Ascending aorta (tissue), 2 donors: ENCODE measurements at places on chromosomes 7 and 10.

DNA sequence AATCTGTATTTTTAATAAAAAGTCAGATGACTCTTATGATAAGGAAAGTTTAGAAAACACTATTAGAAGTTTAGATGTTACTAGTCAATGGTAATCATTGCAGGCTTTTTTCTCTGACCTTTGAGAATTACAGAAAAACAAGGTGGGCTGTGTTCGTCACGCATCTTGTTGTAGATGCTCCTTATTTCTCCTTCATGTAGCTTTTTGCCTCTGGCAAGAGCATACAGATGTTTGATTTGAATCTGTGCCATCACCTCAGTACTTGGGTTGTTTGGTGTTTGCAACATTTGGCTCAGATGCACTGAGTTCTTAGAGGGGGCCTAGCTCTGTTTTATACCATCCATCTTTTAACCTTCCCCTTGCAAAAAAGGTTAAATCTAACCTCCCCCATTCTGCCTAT is 11.5 kb downstream of the TAS2R16 start:
- no peak for DNase-seq

DNA sequence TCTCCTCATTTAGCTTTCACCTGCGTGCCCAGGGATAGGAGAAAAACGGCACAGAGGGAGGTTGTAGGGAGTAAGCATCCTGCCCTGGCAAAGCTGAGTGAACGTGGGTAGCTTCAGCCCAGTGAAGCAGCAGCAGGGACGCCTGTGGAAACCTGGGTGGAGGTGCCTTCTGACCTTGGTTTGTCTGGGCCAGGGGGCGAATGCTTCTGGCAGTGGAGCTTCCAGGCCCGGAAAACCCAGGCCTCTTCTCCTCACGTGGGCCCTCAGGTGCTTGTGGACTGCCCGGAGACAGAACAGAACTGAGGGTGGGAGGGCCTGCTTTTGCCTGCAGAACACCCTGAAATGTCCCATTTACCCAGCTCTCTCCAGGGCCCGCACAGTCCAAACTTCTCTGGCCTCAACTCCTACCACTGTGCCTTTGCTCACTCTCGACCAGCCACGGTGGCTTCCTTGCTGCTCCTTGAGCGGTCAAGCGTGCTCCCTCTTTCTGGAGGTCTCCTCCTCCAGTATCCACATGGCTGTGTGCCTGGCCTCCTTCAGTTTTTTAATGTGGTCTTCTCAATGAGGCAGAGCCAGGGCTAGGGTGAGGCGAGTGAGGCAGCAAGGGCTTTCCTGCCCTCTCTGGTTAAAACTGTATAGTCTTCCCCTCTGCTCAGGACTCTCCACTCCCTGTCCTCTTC is 62.4 kb downstream of the TMEM209 start:
- no peak for DNase-seq

GRCh38 chr10:794382-794956 is 105.0 kb upstream of the DIP2C start:
- DNase-seq: peak; percentile 28

- no peak for DNase-seq
Observed at GRCh38 chr7:117946151-117946633, 73.0 kb upstream of the CTTNBP2 start.

- DNase-seq: peak; percentile 34
Observed at GRCh38 chr10:86313621-86314041, 53.0 kb downstream of the GRID1 start.

DNA sequence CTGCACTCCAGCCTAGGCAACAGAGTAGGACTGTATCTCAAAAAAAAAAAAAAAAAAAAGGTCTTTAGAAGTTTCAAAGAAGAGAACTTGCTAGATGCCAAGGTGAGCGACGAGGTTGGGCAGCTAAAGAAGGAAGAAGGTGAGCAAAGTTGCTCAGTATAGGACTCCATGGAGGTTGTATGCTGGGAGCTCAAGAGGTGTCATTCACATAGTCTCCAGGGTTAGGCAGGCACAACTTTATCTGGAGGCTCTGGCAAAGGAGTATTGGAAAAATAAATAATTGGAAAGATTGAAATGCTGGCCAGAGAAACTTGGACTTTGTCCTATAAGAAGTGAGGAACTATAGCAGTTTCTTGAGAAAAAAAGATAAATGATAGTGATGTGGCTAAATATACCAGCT is 74.5 kb downstream of the NRF1 start:
- no peak for DNase-seq

DNA sequence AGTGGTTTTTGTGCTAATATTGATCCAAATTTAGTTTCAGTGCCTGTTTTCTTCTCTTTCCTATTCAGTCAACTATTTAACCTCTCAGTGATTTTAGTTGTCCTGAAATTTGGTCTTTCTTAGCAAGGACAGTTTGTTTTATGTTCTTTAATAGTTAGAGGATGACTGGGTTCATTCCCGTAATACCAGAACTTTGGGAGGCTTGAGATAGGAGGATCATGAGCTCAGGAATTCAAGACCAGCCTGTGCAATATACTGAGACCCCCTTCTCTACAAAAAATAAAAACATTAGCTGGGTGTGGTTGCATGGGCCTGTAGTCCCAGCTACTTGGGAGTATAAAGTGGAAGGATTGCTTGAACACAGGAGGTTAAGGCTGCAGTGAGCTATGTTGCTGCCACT is 148.3 kb downstream of the EXOC4 start:
- DNase-seq: no peak

GRCh38 chr7:2729893-2730716 is 42.1 kb downstream of the AMZ1 start:
- DNase-seq: no peak

- no peak for DNase-seq
Observed at GRCh38 chr10:85624511-85624910, 742.1 kb downstream of the GRID1 start.

- no peak for DNase-seq
Observed at GRCh38 chr10:121076776-121077715, 225.9 kb downstream of the WDR11 start.

DNA sequence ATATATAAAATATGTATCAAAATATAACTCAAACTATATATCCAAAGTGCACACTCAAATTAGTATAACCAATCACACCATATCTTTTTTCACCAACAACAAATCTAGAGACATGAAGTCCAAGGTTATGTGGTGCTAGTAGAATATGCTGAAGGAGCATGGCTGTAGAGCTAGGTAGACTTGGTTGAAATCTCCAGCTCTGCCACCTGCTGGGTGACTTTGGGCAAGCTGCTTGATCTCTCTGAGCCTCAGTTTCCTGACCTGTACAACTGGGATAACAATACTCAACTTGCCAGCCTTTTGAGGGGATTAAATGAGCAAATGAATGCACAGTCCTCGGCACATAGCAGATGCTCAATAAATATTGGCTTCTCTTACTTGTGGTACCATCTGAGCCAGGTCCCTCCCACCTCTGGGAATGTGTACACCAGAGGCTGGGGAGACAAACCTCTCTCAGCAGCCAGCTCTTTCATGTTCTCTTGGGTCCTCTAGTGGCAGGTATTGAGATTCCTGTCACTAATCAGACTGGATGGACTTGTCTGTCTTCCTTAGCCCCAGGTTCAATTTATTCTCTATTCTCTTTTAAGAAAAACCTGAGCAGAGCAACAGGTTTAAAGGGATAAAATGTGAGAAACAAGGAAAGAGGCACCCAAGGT is 94.3 kb upstream of the PDE1C start:
- no peak for DNase-seq

DNA sequence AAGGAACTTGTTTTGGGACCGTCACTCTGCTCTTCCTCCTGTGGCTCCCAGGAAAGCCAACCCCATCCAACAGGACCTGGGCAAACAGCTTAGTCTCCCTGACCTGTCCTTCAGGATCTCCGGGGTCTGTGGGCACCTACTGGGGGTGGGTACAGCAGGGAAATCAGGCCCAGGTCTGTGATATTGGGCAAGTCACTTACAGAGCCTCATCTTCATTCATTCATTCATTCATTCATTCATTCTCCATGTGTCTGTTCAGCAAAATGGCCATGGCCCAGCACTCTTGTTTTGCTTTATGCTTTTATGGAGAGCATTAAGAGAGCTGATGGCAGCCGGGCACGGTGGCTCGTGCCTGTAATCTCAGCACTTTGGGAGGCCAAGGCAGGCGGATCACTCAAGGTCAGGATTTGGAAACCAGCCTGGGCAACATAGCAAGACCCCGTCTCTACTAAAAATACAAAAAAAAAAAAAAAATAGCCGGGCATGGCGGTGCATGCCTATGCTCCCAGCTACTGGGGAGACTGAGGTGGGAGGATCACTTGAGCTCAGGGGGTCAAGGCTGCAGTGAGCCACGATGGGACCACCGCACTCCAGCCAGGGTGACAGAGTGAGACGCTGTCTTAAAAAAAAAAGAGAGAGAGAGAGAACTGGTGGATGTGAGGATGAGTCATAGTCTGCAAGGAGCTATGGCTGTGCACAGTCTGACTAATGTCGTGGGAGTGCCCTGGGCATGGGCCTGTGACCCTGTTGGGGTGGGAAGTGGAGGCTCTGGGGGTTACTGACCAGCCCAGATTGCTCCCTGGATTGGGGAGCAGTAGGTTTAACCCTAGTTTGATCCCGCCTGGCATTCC is 54.3 kb downstream of the CLIP2 start:
- DNase-seq: no peak

DNA sequence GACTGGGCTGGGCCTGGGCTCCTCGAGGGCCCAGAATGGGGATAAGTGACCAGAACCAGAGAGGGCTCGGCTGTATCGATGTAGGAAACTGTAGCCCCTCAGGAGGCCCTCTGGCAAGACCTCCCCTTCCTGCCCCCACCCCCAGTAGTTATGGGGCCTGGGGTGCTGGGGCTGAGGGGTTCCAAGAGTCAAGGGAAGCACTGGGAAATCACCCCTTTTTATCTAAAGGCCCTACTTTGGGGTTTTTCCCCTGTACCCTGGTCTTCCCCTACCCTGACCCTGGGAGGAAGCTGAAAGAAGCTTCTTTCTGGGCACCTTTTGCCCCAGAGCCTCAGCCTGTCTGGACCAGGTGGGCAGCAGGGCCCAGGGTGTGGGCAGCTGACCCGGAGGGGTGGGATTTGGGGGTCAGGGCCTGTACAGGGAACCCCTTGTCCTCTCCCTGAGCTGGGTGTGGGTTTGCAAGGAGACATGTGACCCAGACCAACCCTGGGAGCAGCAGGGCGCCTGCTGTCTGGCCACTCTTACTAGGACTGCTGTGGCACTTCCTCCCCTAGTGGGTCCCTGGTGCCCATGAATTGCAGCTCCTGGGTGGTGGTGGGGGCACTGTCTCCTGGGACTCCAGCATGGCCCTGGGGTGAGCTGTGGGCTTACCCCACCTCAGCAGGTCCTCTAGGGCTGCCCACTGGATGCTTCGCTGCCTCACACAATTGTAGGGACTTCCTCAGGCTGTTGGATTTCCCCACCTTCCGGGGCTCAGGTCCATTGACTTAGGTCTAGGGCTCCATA is 1.5 kb downstream of the IRF5 start:
- DNase-seq: no peak

- DNase-seq: no peak
Observed at GRCh38 chr10:84177541-84178141, 4.0 kb downstream of the GPR15LG start.

- DNase-seq: no peak
Observed at GRCh38 chr10:132510174-132510611, 27.4 kb upstream of the INPP5A start.

DNA sequence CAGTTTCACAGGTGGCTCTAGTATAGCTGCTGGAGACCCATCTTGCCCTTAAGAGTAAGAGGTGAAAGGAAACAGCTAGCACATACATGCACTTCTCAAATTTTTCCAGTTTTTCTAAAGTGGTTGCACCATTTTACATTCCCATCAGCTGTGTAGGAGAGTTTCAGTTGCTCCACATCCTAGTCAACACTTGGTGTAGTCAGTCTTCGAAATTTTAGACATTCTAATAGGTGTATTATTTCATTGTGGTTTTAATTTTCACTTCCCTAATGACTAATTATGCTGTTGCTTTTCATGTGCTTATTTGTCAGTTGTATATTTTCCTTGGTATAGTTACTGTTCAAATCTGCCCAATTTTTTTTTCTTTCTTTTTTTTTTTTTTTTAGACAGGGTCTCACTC is 9.5 kb upstream of the HACD1 start:
- DNase-seq: no peak
